Tibial nerve (tissue), 4 donors: ENCODE measurements at places on chromosomes 12 and 14. TPM values are rescaled to one million over a fixed set of nuclear protein-coding genes. Genes with fewer than 3 reads are reported as not detected.
A peak's percentile ranks its signal among the peaks of the same experiment; 100 is the strongest.

The GPR135 gene
- total RNA-seq: 17.7 TPM

The RBP5 gene
- total RNA-seq: 9.9 TPM

The GZMB gene
- total RNA-seq: not detected

The NGB gene
- total RNA-seq: not detected

The PLEKHG7 gene
- 1.6 TPM for total RNA-seq

The ZNF891 gene
- total RNA-seq: 5.1 TPM

DNA sequence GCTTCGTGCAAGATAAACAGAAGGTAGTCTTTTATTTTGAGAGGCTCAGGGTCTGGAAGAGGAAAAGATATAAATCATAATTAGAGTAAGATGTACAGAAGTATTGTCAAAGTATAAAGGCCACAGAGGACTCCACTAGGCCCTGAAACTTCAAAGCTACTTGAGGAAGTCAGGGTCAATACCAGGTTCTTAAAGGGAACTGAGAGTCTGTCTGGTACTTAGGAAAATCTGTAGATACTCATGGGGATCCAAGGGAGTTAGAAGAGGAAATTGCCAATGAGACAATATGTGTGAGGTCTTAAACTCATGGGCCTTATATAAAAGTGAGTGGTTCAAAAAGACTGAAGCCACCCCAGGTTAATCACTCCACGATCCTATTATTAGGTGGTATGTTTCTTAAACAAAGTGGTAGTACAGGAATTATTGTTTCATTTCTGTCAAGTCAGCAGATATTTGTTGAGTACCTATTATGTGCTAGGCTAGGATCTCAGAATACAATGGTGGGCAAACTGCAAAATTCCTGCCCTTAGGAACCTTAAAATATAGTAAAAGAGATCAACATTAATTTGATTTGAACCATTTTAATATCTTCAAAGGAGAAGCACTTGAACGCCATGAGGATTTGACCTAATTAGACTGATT lies 314.6 kb downstream of the ADAMTS20 start:
- H3K36me3 ChIP-seq: no peaks in the 10 kb centered on the region
- H3K4me1 ChIP-seq: no peaks in the 10 kb centered on the region
- H3K27ac ChIP-seq: no peak overlapping the region
- H3K4me3 ChIP-seq: no peak overlapping the region
- no peaks in the 10 kb centered on the region for H3K27me3 ChIP-seq

- H3K27me3 ChIP-seq: no peaks in the 10 kb centered on the region
- H3K27ac ChIP-seq: no peak overlapping the region
- no peak overlapping the region for H3K4me3 ChIP-seq
- DNase-seq: no peak
These were observed 1095.7 kb downstream of the FLRT2 start for GRCh38 chr14:86625637-86626036.

DNA sequence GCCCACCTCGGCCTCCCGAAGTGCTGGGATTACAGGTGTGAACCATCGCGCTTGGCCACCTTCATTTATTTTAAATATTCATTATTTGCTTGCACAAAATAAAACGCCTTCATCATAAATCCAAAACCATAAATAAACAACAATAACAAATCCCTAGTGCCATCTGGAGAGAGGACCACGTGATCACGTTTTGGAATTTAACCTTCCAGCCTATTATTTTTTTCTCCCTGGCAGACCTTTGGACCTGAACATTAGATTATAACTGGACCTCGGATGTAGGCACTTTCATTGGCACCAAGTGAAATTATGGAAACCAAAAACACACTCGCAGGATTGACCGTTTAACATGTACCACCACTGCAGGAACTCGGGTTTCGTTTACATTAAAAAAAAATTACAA lies 2.0 kb downstream of the DNAH10 start:
- DNase-seq: no peak
- peaks cover 6% of the 10 kb centered on the region for H3K36me3 ChIP-seq
- peaks cover 34% of the 10 kb centered on the region for H3K27me3 ChIP-seq
- H3K4me3 ChIP-seq: no peak overlapping the region
- no peak overlapping the region for H3K27ac ChIP-seq

- H3K36me3 ChIP-seq: no peaks in the 10 kb centered on the region
- H3K4me3 ChIP-seq: no peak overlapping the region
- no peaks in the 10 kb centered on the region for H3K4me1 ChIP-seq
- H3K27ac ChIP-seq: no peak overlapping the region
- DNase-seq: no peak
These were observed 601.4 kb downstream of the C12orf50 start for GRCh38 chr12:87427770-87428169.

DNA sequence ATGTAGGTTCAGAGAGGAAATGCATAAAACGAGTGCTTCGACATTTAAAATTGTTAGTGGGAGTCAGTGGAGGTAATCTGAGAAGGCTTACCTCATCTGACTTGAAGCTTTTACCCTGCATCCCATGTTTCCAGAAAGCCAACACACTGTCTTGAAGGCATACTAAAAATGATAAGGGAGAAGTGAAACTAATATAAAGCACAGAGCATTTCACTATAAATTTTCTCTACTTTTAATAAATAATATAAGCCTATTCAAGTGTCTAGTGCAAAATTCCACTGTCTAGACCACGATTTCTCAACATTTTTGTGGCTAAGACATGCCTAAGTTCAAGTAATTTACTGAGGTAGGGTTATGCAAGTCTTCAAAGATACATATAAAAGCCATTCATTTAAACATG lies 29.1 kb upstream of the CDKL1 start:
- peaks cover 10% of the 10 kb centered on the region for H3K36me3 ChIP-seq
- H3K4me3 ChIP-seq: no peak overlapping the region
- no peak for DNase-seq
- peaks cover 10% of the 10 kb centered on the region for H3K4me1 ChIP-seq
- H3K27me3 ChIP-seq: no peaks in the 10 kb centered on the region

DNA sequence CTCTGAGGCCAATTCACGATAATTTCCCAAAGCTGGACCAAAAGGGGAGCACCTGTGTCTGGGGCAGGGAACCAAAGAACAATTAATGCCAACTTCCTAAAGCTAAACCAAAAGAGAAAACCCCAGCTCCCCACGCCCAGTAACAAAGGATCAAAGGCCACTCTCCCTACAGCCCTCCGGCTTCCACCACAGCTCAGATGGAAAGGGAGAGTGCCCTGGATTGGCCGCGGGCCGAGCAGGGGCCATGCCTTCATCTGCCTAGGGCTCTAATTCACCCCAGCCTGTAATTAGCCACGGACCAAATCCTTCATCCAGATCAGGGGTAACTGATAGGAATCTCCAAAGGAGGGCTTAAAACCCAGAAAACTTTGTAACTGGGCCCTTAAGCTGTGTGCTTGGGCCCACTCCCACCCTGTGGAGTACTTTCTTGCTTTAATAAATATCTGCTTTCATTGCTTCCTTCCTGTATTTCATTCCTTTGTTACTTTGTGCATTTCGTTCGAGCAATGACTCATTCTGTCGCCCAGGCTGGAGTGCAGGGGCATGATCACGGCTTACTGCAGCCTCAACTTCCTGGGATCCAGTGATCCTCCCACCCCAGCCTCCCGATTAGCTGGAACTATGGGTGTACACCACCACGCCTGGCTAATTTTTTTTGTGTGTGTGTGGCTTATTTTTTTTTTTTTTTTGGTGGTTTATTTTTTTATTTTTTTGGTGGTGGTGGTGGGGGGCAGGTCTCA lies 65.5 kb upstream of the PPP4R3A start:
- DNase-seq: no peak
- no peaks in the 10 kb centered on the region for H3K36me3 ChIP-seq
- no peak overlapping the region for H3K27ac ChIP-seq
- H3K4me1 ChIP-seq: no peaks in the 10 kb centered on the region
- H3K4me3 ChIP-seq: no peak overlapping the region

- H3K27ac ChIP-seq: no peak overlapping the region
- H3K4me3 ChIP-seq: no peak overlapping the region
- H3K36me3 ChIP-seq: no peaks in the 10 kb centered on the region
- DNase-seq: no peak
- no peaks in the 10 kb centered on the region for H3K4me1 ChIP-seq
- no peaks in the 10 kb centered on the region for H3K27me3 ChIP-seq
These were observed 16.5 kb downstream of the CLEC1A start for GRCh38 chr12:10082117-10082874.

- H3K27ac ChIP-seq: no peak overlapping the region
- peaks cover 4% of the 10 kb centered on the region for H3K4me1 ChIP-seq
- DNase-seq: no peak
These were observed 143.5 kb downstream of the SSPN start for GRCh38 chr12:26338586-26339572.

DNA sequence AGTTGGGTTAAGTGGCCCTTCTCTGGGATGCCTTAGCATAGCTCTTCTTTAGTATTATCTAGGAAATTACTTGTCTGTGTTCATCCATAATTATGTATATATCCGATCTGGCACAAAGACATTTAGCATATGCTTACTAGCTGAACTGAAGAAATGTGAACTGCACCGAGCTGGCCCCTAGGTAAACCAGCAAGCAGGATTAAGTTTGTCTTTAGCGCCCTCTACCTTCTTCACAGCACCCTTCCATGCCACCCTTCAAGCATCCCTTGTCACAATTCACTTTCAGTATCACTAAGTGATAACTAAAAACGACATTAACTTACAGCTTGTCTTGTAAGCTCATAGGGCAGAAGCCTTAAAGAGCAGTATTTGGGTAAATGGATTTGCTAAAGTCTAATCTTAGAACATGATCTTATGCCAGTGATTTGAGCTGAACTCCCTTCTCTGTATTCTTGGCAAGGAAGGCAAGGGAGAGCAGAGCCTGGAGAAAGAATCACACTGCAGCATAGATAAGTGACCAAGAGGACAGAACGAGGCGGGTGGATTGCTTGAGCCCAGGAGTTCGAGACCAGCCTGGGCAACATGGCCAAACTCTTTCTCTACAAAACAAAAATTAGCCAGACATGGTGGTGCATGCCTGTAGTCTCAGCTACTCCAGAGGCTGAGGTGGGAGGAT lies 2.6 kb upstream of the HAL start:
- no peaks in the 10 kb centered on the region for H3K27me3 ChIP-seq
- DNase-seq: no peak
- peaks cover 40% of the 10 kb centered on the region for H3K36me3 ChIP-seq
- no peak overlapping the region for H3K27ac ChIP-seq
- peaks cover 7% of the 10 kb centered on the region for H3K4me1 ChIP-seq

GRCh38 chr14:101875727-101876554 lies 88.4 kb upstream of the DYNC1H1 start:
- peaks cover 14% of the 10 kb centered on the region for H3K4me1 ChIP-seq
- H3K27ac ChIP-seq: peak overlapping the region; percentile 3
- peaks cover 12% of the 10 kb centered on the region for H3K36me3 ChIP-seq
- no peaks in the 10 kb centered on the region for H3K27me3 ChIP-seq
- H3K4me3 ChIP-seq: no peak overlapping the region

DNA sequence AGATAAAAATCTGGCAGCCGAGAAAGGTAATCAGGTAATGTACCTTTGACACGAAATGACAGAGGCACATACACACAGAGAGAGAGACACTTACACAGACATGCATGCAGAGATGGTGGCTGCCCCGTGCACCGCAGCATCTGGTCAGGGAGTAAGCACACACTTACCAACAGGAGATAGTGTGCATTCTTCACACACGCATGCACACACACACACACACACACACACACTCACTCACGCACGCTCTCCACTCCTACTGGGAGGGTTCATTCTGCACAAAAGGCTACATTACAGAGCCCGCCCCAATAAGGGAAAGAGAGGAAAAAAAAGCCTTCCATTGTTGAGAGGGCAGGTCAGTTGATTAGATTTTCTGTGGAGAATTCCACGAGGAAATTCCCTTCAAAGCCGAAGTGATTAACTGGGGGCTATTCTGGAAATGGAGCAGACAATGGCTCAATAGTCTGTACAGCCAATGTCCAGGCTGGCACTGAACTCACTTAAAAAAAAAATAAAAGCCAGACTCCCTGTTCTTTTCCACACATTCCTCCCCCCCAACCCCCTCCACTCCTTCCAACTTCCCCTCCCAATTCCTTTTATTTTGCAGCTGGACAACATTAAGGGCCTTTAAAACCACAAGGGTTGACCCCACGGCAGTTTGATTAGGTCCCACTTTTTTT lies 1.4 kb upstream of the SOX5 start:
- H3K4me3 ChIP-seq: peak overlapping the region; percentile 43
- no peak overlapping the region for H3K27ac ChIP-seq
- H3K4me1 ChIP-seq: no peaks in the 10 kb centered on the region

DNA sequence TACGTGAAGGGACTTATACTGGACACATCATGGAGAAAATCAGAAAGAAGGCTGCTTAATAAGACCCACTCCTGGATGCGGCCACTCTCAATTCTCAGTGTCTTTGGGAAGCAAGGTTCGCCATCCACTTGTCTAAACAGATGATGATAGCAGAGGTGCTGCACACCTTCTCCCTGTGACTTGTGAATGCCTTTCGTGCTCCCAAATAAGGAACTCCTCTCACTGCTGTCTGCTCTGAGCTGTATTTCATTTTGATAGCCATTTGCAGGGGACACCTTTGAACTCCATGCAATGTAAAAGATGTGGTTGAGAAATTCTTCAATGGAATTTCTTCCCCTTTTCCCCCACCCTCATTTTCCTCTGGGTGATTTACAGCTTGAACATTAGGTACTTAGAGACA lies 11.6 kb downstream of the RMST start:
- DNase-seq: no peak
- H3K27ac ChIP-seq: no peak overlapping the region
- H3K4me3 ChIP-seq: no peak overlapping the region
- H3K4me1 ChIP-seq: peaks cover 4% of the 10 kb centered on the region
- H3K27me3 ChIP-seq: no peaks in the 10 kb centered on the region

DNA sequence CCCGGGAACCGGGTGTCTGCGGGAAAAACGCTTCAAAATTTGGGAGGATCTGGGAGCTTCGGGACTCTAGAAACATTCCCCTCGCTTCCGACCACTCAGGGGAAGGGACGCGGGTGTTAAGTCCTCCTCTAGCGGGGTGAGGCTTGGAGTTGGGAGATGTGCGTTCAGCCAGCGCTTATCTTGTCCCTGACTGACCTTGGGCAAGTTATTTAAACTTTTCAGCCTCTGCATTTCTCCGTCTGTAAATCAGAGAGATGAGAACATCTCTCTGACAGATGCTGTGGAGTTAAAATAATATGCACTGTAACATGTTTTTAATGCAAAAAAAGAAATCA lies 76.9 kb upstream of the ANO4 start:
- no peaks in the 10 kb centered on the region for H3K27me3 ChIP-seq
- peak overlapping the region; percentile 45 for H3K4me3 ChIP-seq
- H3K4me1 ChIP-seq: no peaks in the 10 kb centered on the region
- no peaks in the 10 kb centered on the region for H3K36me3 ChIP-seq

DNA sequence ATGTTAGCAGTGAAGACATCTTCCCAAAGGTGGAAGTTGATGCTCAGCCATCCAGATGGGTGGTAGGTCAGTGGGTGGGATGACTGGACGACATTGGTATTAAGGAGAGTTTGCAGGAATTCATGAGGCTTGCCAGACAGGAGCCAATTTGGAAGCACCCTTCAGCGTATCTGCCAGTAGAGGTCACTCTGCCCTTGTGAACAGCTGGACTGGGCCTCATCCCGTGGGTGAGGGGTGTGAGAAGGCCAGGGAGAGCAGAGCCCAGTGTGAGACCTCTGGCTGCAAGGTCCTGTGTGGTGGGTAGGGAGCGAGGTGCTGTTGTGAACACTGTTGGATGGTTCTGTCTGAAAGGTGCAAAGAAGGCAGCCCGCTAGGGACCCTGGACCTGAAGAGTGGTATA lies 37.7 kb downstream of the SLC5A8 start:
- H3K4me3 ChIP-seq: no peak overlapping the region
- no peaks in the 10 kb centered on the region for H3K4me1 ChIP-seq
- H3K27ac ChIP-seq: no peak overlapping the region
- no peak for DNase-seq
- no peaks in the 10 kb centered on the region for H3K36me3 ChIP-seq

- DNase-seq: no peak
- no peaks in the 10 kb centered on the region for H3K4me1 ChIP-seq
- no peaks in the 10 kb centered on the region for H3K36me3 ChIP-seq
- no peaks in the 10 kb centered on the region for H3K27me3 ChIP-seq
These were observed 732.6 kb downstream of the RERGL start for GRCh38 chr12:17357396-17357795.

- H3K4me1 ChIP-seq: peaks cover 31% of the 10 kb centered on the region
- peaks cover 26% of the 10 kb centered on the region for H3K36me3 ChIP-seq
- no peak overlapping the region for H3K27ac ChIP-seq
- DNase-seq: no peak
These were observed 24.6 kb upstream of the NUDT14 start for GRCh38 chr14:105205673-105206208.
